ENCODE measurements at places on chromosomes 4 and X. TPM values are rescaled to one million over a fixed set of nuclear protein-coding genes. Genes with fewer than 3 reads are reported as not detected.

DNA sequence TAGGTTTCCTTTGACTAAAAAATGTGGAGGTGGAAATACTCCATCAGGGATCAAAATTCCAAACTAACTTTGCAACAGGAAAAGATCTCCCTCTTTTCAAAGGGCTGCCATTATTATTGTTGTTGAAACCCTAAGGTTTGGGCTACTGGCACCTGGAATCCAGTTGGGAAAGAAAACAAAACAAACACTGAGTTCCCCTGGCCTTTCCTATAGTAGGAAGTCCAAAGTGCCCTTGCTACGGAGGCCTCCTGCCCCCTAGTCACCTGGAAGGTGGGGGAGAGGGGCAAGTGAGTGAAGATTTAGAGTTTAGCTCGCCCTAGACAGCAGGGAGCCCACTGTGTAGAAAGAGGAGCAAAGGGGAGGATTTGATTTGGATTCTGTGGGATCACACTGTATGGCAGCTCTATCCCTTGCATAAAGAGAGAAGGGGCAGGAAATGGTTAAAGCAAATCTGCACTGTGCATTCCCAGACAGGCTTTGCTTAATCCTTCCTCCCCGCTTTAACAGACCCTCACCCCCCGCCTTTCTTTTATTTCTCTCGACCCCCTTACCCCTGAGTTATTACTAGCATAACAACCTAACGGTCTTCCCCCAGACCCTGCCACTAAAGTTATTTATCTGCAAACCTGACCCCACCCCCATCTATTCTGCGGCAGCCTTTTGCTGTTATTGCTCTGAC lies 627 bp upstream of the FAT4 start:
- no peak for DNase-seq

GRCh38 chr4:73730292-73730691 lies 10.1 kb upstream of the CXCL8 start:
- DNase-seq = no peak

DNA sequence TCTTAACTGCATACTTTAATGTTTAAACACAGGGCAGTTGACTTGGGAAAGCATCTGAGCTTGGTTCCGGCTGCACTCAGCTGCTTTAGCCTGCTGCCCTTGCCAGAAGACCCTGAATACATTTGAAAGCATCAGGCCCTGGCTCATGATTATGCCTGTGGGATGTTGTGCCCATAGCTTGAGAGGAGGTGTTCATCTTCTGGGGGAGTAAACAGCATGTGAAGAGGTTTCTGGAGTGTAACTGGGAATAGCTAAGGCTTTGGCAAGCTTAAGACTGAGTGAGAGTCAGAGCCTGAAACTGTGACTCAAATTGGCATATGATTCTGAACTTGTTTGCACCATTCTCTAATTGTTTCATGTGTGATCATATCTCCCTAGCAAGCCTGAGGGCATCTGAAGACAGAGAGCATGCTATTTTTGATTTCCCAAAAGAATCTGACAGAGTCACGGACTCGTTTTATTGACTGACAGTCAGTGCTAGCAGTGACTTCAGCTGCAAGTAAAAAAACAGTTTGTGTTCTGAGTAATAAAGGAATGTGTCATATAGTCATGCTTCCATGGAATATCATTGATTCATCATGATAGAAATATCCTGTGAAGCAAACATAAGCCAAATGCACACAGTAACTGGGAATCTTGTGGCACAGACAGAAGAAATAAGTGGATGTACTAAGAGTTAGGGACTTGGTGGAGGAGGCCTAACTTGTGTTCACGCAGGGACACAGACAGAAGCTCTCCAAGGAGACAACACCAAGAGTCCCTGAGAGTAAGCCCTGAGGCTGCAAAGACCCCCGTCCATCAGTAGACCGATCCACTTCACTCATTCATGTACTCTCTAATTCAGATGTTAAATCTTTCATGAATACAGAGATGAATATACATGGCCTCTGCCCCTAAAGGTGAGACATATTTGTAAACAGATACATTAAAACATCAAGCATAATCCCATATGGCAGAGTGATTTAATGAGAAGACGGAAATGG lies 100.7 kb downstream of the SYNPO2 start:
- DNase-seq = peak; percentile 75

DNA sequence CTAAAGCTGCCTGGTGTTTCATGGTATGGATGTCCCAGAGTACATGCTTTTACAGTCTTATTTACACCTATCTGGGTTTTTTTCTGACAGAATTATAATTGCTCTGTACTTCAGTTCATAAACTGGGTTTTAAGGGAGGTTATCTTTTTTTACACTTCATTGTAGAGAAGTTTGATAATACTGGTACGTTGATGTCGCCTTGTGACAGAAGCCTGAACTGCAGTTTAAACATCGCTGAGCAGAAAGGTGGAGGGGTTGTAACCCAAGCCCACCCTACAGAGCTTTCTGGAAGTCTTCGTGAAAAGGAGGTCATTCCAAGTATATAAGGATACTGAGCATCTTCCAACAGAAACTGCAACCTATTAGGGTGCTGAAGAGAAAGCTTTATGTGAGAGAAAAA lies 46.4 kb downstream of the BEX1 start:
- DNase-seq = no peak

FNIP2 gene
- total RNA-seq = 35.7 TPM
